ENCODE measurements at places on chromosomes 6 and 20.

GRCh38 chr6:102841060-102841459 lies 1447.6 kb downstream of the GRIK2 start:
- no peak for DNase-seq

- DNase-seq: no peak
Measured at GRCh38 chr6:129469070-129469662, 240.8 kb downstream of the ARHGAP18 start.

- no peak for DNase-seq
Measured at GRCh38 chr20:25738198-25738597, 41.5 kb upstream of the ZNF337 start.

- DNase-seq: no peak
Measured at GRCh38 chr6:169629256-169629655, 72.6 kb downstream of the WDR27 start.

DNA sequence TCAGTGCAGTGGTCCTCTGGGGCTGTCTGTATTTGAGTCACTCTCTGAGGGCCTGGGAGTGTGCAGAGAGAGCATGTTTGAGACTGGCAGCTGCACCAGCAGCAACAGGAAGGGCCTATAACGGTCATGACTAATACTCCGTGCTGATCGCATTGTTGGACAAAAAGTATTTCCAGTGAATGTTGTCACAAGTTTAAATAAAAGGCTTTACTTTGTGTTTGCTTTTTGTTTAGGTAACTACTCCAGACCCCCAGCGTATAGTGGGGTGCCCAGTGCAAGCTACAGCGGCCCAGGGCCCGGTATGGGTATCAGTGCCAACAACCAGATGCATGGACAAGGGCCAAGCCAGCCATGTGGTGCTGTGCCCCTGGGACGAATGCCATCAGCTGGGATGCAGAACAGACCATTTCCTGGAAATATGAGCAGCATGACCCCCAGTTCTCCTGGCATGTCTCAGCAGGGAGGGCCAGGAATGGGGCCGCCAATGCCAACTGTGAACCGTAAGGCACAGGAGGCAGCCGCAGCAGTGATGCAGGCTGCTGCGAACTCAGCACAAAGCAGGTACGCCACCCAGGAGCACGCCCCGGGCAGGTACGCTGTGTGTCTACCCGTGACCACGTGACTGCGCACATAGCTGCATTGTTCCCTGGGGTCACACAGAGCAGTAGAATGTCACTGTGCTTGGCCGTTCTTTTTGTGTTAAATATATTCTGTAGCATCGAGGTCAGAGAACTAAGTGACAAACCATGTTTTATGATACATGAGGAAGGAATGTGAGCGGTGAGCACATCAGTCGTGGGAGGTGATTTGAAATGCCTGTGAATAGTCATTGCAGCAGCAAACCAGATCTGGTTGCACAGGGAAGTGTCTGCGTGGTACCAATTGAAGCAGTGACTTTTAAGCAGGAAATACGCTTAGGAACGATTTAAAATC lies 174.7 kb downstream of the TMEM242 start:
- DNase-seq: no peak

- DNase-seq: no peak
Measured at GRCh38 chr6:87196275-87196842, 41.0 kb downstream of the ZNF292 start.

DNA sequence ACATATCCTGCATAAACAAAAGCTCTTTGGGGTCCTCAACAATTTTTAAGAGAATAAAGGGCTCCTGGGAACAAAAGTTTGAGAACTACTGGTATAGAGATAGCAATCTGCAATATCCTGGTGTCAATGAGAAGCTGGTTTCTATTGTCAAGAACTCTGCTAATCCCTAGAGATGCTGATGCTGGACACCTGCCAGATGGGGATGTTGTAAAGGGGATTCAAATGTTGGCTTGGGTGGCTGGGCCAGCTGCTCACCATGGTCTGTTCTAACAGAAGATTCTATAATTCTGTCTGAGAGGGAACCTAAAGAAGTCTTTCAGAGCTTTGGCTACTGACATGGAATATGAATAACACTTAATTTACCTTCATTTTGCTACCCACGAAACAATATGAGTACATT lies 137.8 kb downstream of the BTBD9 start:
- DNase-seq: no peak

DNA sequence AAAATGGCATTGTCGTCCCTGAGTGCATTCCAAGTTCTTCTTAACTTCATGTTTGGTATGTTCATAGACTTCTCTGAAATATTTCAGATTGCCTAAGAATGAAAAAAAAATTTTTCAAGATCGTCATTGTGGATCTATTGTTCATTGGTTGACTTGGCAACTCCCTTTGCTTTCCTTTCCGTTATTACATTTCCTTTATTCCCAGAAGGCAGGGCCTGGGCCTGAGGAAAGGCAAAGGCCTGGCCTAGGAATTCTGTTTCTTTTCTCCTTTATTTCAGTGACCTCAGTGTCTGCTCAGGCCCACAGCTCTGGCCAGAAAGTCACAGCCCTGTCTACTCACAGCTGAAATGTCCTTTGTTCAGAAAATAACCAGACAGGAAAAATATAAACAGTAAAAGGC lies 401.6 kb upstream of the PLCB4 start:
- DNase-seq: no peak
